H1 (cell line): ENCODE measurements at places on chromosomes 11 and 22. TPM values are rescaled to one million over a fixed set of nuclear protein-coding genes. Genes with fewer than 3 reads are reported as not detected.

- DNase-seq: no peak
Measured at GRCh38 chr11:61315260-61315659, 17.6 kb downstream of the DDB1 start.

Gene LRP5
- 35.4 and 38.9 TPM in 2 replicates for total RNA-seq

- no peak for DNase-seq
Measured at GRCh38 chr11:131858505-131858904, 488.1 kb downstream of the NTM start.

DNA sequence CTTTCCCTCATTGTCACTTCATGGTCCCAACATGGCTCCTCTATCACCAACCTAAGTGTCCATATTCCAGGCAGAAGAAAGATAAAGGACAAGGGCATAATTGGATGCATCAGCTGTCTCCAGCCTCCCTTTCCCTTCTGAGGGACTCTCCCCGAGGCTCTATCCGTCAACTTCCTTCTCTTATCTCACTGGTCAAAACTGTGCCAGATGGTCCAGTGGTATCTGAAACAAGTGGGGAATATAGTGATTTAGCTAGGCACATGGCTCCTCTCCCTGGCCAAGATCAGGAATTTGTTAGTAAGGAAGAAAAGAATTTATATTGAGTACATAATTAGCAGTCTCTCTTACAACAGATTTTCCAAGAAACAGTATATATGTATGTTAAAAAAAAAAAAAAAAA lies 12.6 kb upstream of the SPON1 start:
- DNase-seq: no peak

DNA sequence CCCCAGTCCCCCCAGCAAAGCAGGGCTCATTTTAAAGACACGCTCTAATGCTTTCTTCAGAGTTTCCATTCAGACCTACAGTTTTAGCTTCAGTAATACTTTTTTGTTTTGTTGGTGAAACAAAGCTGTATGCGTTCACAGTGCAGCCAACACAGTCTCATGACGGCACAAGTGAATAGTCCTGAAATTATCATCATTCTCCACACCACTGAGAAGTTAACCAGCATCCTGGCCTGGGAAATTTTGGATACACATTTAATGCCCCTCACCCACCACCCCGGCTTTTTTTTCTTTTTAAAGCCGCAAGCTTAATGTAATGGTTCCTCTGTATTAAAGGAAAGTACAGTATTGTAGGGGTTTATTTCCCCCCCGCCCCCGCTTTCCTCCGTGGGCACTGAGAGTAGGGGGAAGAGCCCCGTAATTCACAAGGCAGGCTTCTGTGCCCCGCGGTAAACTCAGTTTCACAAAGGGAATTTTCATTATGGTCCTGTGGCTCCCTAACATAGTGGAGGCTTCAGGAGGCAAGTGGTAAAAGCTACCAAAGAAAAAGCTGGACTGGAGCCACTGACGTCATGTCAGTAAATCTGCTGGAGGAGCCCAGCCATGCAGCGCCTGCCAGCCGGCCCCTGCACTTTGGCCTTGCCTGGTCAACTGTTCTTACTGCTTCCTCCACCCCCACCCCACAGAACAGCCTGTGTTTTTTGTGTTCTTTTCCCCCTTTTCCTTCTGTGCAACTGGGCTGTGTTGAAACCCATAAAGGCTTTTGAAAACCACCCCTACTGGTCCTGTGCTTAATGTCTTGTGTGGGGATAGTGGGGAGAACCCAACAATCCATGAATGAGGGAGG lies 18.2 kb downstream of the TEAD1 start:
- DNase-seq: no peak

Gene MUC2
- not detected in 2 replicates for total RNA-seq

DNA sequence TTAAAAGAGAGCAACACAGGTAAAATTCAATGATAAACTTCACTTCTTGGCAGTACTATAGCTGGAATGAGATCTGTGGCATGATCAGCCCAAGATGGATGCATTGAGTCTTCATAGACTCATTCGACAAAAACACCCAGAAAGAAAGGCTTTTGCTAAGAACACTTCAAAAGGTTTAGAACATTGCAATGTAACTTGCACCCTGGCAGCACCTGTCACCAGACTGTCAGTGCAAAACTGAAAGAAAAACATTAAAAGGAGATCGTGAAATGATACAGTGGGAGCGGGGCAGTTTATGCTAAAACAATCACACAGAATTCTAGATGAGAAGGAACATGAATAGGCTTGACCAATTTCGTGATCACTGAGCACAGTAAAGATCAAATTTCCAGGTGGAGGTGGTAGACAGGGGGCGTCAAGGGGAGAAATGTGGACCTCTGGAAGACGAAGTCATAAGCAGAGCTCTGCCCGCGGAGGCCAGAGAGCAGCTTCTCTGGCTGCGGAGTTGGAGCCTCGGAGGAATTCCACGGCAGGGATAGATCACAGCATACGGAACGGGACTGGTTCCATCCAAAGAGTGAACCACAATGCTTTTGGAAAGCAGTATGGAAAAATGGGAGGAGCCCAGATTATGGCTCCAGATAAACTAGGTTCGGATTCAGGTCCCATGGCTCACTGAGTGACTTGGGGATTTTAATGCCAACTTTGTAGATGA lies 11.9 kb downstream of the VSIG10L2 start:
- no peak for DNase-seq

Gene OR10A2
- not detected in 2 replicates for total RNA-seq
